Thymus (tissue), 14 donors: ENCODE measurements at places on chromosomes 5 and 9.

DNA sequence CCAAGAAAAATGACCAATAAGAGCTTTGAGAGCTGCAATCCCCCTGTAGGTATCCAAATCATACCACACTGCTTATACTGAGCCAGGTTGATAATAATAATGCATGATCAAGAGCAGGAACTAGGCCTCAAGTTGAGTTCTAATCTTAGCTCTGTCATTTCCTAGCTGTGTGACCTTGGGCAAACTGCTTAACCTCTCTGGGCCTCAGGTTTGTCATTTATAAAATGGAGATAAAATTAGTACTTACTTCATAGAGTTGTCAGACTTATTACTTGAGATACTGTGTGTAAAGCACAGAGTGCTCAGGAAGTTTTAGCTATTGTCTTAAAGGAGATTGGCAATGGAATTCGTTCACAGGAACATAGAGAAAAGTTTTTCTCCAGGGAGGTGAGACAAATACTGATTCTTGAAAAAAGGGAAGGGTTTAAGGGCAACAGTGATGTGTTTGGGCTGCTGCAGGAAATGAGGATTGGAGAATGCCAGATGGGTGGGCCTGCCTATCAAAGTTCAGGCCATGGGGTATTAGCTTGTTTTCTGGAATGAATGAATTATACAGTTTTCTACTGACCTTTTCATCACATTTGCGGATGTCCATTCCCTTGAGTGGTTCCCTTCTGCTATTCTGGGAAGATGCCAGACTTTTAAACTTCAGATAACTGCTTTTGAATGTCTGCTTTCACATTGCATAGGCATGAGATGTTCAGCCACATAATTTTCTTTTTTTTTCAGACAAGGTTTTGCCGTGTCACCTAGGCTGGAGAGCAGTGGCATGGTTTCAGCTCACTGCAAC is 10.2 kb upstream of the ATP6V0E1 start:
- no peak for DNase-seq

DNA sequence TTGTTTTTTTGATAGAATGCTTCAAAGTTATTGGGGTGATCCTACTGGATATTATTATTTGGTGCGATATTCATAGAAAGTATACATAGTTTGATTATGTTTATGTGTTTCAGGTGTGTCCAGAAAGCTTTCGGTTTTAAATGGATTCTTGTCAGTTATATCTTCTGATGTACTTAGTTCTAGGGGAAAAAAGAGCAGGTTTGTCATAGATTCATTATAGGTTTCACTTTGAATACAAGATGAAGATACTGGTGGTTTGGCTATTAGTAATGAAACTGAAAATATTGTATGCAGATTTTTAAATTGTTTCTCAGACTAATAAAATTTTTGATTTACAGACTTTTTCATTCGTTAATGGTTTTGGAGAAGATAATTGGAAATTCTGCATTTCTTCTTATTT is 98.9 kb downstream of the MAN2A1 start:
- DNase-seq = no peak

- DNase-seq = no peak
Measured at GRCh38 chr5:158701007-158701391, 398.7 kb downstream of the EBF1 start.

- DNase-seq = no peak
Measured at GRCh38 chr5:175328176-175328575, 115.8 kb downstream of the DRD1 start.

- no peak for DNase-seq
Measured at GRCh38 chr5:37375091-37375490, 4.0 kb upstream of the WDR70 start.

- DNase-seq = no peak
Measured at GRCh38 chr5:133396814-133397213, 215.5 kb downstream of the FSTL4 start.

GRCh38 chr9:83154821-83155220 is 91.9 kb upstream of the RASEF start:
- no peak for DNase-seq

- no peak for DNase-seq
Measured at GRCh38 chr5:6615034-6615815, 17.6 kb downstream of the NSUN2 start.
